NCI-H1930 (cell line): ENCODE measurements at places on chromosomes 1 and 21.

- DNase-seq = no peak
These were observed 186.3 kb downstream of the NFIA start for GRCh38 chr1:61268546-61269240.

DNA sequence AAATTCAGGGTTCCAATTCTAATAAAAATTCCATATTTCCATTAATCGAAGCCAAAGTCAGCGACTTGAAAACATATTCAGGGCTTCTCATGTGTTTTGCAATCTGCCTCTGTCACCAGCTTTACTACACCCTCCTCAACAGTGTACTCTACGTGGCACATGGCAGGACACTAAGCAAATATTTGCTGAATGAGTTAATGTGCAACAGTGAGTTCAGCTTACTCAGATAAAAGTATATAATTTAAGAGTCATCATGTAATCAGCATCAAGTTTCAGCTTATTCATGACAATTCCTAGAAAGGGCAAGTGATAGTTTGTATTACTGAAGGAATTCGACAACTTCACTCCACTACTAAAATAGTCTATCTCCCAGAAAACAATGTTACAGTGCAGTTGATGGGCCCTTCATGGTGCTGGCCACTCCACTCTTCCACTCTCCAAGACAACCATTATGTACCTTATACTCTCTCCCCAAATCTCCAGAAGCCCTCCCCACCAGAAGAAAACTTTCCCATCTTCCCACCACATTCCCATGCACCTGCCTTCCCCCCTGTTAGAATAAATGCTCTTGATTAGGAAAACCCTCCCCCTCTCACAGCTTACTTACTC lies 97.3 kb downstream of the TTLL7 start:
- no peak for DNase-seq

- DNase-seq = no peak
These were observed 141.9 kb upstream of the UBE2U start for GRCh38 chr1:64061430-64062104.

GRCh38 chr1:109975718-109976117 lies 8.8 kb upstream of the AHCYL1 start:
- no peak for DNase-seq

GRCh38 chr21:41769521-41769920 lies 2.7 kb upstream of the RIPK4 start:
- DNase-seq = no peak

GRCh38 chr1:74673351-74674111 lies at the start of gene ERICH3:
Gene ERICH3, minus strand, starts transcription at chr1:74673792. Its CDS starts 273 bp downstream, at chr1:74673519.
- no peak for DNase-seq

DNA sequence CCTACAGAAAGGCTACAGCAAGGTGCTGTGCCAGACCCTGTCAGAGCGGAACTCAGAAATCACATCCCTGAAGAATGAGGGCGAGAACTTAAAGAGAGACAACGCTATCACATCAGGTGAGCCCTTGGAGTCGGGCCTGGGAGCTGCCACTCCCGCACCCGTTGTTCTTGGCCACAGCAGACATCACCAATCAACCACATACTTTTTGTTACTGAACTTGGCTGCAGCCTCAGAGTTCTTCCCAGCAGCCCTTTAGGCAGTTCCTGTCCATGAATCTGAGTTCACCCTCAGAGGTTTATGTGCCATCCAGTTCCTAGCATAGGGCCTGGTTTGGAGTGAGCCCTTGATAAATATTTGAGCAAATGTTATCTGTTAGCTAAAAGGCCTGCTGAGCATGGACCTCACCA lies 61.6 kb downstream of the FHAD1 start:
- DNase-seq = no peak

DNA sequence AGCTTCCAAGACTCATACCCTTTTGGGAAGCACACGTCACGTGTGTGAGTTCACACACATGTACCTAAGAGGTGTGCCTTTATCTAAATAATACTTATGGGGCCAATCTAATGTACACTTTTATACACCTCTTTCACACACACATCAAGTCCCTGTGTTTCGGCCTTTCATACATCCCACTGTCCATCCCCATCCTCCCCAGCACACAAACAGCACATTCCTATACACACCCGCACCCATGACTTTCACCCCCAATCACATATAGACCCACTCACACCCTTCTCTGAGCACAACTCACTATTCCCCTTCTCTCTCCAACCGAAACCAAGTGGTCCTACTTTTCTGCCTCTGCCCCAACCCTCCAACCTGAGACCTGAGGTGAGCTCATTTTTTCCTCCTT lies 3.5 kb downstream of the MEX3A start:
- no peak for DNase-seq

- no peak for DNase-seq
These were observed 160.9 kb downstream of the GPATCH2 start for GRCh38 chr1:217469983-217470382.

DNA sequence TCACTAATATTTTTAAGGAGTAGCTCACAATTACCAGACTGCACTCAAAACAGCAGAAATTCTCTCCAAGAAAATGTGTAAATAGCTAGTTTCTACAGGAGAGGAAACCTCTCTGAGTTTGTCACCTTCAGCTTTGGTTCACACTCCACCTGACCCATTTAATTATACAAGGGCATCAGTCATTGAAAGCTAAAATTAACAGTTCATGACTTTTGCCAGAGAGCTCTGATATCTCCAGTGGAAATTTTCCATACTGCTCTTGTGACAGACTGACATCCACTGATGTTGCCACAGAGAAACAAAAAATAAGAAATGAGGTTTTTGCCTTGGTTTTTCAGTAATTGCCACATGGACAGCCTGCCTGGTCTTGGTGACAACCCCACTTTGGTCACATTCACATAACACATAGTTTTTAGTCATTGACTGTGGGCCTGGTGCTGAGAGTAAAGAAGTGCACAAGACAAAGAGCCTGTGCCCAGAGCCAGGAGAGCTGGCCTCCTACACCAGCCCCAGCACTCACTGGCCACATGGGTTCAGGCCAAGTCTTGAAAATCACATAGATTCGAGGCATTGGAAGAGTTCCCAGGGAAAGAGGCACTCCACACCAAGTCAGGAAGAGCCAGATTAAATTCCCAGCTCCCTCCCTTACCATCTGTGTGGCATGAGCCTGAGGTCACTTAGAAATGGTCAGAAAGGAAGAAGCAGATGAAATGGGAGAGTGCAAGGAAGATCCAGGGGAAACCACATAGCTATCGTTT lies 13.8 kb upstream of the SIM2 start:
- no peak for DNase-seq

DNA sequence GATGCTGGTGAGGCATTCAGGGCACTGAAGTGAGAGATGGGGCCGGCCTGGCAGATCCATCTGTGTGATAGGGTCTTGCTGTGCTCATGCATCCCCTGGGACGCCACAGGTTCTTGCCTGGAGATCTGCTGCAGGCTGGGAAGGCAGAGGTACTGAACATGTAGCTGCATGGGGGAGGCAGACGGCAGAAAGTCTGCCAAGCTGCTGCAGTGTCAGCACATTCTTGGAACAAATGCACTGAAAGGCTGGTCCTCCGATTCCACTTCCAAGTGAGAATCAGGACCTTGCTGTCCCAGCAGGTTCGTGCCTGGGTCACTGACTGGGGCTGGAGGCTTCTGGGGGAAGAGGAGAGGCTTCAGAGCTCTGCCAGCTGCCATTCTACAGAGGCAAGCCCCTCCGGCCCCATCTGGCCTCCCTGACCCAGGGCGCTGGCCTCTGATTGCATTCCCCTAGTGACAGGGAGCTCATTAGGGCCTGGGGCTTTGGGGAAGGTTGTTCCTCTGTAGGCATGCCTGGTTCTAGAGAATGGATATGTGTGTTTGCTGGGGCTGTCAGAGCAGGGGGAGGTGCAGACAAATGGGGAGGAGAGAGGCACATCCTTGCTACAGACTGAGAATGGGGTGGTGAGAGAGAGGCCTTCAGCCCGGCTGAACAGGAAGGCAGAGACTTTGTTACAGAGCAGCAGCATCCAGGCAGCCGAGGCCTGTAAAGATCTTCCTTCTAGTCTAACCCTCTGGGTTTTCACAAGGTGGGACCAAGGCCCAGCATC lies 174.0 kb downstream of the TRABD2B start:
- DNase-seq = no peak

DNA sequence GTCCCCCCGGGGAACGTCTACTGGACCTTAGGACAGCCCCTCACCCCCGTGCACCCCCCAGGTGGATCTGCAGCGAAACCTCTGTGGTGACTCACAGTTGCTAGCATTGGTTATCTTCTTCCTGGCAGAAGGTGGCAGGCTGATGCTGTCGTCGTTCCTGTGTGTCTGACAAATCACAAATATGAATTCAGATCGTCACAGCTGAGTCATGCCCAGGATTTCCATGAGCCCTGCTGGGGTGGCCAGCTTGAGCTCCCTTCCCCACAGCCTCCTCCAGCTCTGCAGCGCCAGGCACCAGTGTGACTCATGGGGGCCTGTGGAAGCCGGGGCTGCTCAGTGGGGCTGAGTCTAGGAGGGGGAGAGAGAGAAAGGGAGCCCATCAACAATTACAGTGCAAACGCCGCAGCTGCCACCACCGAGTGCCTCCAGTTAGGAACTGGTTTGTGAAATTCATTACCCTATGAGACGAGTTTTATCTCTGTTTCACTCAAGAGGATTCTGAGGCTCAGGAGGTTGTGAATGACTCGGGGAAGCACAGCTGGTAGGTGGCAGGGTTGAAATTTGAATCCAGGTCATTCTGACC lies 197.9 kb downstream of the DYRK1A start:
- peak; percentile 14 for DNase-seq

- DNase-seq = no peak
These were observed 46.2 kb upstream of the ZC3H11B start for GRCh38 chr1:219659005-219659600.

- DNase-seq = no peak
These were observed 5.2 kb upstream of the LRRC53 start for GRCh38 chr1:74517599-74518051.

DNA sequence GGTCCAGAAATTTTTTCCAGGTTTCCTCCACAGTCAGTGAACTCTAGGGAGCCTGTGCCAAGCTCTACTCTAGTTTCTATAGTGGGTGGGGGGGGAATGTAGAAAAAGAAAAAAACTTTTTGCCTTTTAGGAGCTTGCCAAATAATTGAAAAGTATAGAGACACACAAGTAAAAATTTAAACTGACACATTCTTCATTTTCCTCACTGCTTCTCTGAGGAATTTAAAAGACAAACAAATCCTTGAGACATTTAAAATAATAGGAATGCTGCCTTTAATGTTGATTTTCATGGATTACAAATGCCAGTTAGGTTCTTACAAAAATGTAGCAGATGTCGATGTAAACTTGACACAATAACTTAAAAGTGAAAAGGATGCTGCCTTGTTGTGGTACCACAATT lies 241.9 kb downstream of the DNM3 start:
- no peak for DNase-seq
